ENCODE measurements at places on chromosomes 1 and 21.

- no peak for DNase-seq
These were observed 183.5 kb downstream of the HMCN1 start for GRCh38 chr1:185917646-185918045.

- no peak for DNase-seq
These were observed 49.1 kb upstream of the RIPK4 start for GRCh38 chr21:41815652-41816582.

DNA sequence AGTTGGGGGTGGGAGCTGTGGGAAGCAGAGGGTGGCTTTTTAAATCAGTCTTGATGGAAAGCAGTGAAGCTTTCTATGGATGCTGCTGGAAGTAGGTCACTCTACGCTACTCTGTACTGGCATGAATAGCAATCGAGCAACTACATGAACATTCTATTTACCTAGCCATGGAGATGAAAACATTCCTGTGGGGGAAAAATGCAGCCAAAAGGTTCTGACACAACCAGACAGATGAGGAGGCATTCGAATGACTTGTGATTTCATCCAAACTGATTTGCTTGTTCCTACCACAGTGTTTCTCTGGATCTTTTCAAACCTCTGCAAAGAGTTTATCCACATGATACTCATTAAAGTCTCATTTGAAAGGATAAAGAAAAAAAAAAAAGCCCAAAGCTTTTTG lies 95.0 kb downstream of the ASTN1 start:
- no peak for DNase-seq

GRCh38 chr1:219066631-219067349 lies 106.9 kb upstream of the LYPLAL1 start:
- DNase-seq, result peak; percentile 21

DNA sequence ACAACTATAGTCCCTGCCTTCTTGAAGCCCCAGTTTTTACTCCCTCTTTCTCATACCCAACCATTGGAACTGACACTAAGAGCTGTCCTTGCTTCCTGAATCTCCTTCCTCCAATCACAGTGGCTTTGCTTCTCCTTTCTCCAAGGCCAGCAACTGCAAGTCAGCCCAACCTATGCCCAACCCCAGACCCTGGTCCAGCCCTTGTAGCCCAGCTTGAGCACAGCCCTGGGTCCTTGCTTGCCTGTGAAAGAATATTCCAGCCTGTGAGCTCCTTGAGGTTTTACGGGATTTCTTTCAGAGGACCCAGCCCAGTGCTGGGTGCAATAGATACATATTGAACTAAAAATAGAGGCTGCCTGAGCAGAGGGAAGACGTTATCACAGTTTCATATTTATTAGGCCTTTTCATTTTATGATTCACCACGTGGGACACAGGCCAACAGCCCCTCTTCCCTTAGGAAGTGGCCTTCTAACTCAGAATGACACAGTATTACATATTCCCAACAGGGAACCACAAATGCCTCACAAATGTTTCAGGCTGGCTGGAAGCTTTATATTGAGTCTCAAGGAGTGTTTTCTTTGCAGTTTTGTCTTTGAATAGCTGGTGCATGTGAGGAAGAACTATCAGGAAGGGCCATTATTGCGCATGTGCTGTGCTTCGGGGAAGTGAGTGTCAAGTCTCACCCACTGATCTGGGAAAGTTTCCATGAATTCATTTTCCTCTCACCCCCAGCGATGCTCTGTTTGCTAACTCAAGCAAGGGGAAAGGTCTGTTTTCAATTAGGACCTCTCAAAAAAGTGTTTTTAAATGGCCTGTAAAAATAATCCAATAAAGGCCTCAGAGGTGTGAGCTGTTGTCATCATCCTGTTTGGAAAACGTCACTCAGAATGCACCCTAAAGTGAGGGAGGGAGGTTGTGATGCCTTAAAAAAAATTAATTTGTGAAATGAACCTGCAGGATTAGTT lies 92.3 kb upstream of the NFIA start:
- DNase-seq, result peak; percentile 27

- DNase-seq, result no peak
These were observed 9.2 kb downstream of the THBS3 start for GRCh38 chr1:155198547-155198906.

DNA sequence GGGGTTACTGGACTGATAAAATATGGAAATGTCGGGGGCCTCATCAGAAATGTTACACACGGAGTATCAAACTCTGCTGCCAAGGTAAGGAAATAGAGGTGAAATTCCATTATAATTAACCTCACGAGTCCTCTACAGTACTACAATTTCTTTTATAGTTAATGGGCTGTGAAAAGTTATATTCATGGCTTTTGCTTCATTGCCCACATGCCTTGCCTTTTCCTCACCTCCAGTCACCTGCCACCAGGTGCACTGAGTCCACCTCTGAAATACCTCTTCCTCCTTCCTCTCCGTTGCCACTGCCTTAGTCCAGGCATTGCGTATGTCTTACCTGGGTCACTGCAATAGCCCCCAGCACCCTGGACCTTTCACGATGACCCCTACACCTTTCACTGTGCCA lies 186.9 kb downstream of the VPS13D start:
- DNase-seq, result no peak

DNA sequence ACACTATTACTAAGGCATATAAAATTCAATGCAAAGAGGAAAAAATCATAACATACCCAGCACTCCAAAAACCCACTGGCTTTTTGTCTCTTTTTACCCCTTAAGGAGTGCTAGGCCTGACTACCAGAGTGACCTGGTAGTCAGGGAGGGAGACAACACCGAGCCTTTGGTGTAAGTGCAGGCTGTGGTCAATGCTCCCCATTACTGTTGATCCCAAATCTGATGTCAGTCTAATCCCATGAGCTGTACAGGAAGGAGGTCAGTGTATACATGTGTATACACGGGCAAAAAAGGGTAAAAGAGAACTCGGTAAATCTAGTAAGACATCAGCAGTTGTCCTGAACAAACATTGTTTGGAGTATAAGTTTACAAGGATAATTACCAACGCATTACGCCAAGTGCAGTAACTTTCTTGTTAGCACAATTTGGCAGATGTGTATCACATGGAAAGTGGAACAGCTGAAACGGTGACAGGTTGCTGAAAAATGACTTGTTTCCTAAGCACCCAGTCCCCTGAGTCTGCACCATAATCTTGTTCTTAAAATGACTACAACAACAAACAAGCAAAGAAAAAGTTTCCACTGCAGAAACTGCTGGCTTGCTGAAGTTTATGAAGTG lies 217.9 kb downstream of the KCNH1 start:
- no peak for DNase-seq

GRCh38 chr1:233912909-233913308 lies 8.4 kb downstream of the SLC35F3 start:
- DNase-seq, result no peak

DNA sequence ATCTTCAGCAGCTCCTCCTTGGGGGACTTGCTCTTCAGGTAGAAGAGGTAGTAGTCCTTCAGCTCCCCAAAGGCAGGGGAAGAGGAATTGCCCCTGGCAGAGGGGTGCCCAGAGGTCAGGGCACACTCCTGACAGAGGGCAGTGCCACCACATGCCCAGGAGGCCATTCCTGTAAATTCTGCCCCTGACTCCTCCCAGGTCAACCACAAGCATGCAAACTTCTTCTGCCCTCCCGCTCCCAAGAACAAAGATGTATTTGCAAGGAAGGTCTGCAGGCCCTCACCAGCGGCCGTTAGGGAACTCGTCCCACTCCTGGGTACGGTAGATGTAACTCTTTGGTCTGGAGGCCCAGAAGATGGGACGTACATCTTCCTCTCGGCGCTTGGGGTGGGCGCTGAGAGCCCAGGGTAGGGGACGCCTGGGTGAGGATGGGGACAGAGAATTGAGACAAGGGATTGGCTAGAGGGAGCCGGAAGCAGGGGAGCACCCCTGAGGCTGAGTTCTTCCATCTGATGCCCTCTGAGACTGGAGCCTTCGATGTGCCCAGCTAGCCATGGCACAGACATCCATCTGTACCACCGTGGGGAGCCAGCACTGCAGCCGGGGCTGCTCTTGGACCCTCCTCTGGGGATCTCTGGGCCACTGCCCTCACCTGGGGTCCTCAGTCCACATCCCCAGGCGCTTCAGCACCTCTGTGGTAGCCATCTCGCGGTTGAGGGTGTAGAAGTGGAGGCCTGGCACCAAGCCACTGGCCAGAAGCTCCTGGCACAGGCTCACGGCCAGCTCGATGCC lies 11.1 kb downstream of the MTHFR start:
- DNase-seq, result no peak

GRCh38 chr1:179828554-179829110 lies 49.0 kb downstream of the TOR1AIP2 start:
- no peak for DNase-seq

- DNase-seq, result no peak
These were observed 28.1 kb upstream of the COL6A2 start for GRCh38 chr21:46069719-46070279.

GRCh38 chr1:113917400-113918082 lies 11.6 kb upstream of the HIPK1 start:
- no peak for DNase-seq

- no peak for DNase-seq
These were observed 112.9 kb downstream of the ST6GALNAC3 start for GRCh38 chr1:76187436-76187835.

DNA sequence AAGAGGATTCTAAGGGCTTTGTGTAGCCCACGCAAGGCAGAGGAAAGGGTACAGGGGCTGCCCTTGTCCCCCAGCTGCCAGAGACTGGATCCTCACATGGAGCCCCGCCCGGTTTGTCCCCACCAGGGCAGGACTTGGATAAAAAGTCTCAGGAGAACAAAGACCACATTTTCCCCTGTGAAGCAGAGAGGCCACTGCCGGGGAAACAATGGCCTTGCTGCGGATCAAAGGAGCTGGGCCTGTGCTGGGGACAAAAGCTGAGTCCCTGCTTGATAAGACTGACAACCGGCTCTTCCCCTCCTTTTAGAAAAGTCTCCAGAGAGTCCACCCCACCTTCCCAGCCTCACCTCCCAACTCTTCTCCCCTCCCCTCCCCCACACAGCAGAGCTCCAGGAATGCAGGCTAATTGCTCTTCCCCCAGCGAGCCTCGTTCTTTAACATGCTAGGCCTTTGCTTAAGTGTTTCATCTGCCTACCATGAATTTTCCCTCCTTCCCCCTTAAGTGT lies 142.4 kb downstream of the PLPP3 start:
- no peak for DNase-seq

DNA sequence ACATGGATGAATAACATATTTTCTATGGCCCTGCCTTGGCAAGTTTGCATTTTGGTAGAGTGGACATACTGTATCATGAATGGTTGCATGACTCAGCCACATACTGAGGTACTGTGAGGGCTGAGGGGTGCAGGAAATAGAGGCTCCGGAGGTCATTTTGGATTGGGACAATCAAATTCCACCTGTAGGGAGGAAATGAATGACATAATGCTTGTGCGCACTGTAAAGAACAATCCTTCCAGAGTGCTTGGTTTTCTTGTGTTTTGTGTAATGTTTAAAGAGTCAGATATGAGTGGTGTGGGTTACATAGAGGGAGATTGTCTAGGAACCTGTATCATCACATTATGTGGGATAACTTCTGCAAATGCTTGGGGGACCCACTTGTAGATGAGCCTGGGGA lies 329.9 kb upstream of the PROX1 start:
- no peak for DNase-seq

DNA sequence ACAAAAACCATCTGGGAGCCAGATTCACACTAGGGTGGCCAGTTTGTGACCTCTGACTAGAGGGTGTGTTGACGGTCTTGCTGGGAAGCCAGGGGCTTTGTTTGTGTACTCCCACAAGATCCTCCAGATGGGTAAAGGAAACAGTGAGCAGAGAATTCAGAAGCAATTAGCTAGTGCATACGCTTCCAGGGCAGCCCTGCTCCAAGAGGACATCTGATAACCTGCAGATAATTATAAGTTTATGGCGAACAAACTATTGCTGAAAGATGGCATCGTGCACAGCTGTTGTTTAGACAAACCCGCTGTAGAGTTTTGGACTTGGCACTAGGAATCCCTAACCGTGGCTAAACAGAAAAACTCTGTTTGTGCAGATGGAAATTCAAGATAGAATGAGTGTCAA lies 326.4 kb downstream of the TGFB2 start:
- no peak for DNase-seq

- DNase-seq, result no peak
These were observed 298.3 kb downstream of the PDE4B start for GRCh38 chr1:66090859-66091457.

- DNase-seq, result no peak
These were observed 50.5 kb downstream of the SIK1 start for GRCh38 chr21:43376478-43376882.

GRCh38 chr1:59814901-59815825 lies at the start of gene HOOK1:
TSS of gene HOOK1 (plus strand) at chr1:59814949. CDS start at chr1:59815118, 169 bp downstream.
- peak; percentile 11 for DNase-seq

DNA sequence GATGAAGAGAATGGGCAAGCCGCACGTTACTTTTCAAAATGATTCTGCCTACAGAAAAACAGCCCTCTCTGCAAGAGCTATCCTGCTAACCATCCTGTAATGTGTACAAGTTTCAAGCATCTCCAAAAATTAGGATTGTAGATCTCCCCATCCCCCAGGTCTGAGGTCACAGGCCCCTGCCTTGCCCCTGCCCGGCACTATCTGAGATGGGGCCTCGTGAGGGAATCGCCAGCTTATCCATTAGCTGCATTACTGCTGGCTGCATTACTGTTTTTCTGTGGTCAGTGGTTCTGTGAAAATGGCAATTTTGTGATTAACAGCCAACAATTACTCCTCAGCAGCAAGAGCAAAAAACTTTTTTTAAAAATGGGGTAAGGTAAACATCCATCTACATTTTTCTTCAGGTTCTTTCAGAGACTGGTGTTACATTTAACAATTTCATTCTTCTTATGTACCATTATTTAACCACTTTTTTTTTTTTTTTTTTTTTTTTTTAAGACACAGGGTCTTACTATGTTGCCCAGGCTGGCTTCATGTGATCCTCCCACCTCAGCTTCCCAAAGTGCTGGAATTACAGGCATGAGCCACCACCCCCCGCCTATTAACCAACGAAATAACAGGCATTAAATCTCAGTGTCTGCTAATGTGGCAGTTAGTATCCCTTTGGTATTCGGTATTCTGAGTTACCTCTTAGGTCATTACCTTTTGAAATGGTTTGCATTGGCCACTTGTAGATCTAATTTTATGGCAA lies 83.8 kb downstream of the MRPL37 start:
- no peak for DNase-seq

DNA sequence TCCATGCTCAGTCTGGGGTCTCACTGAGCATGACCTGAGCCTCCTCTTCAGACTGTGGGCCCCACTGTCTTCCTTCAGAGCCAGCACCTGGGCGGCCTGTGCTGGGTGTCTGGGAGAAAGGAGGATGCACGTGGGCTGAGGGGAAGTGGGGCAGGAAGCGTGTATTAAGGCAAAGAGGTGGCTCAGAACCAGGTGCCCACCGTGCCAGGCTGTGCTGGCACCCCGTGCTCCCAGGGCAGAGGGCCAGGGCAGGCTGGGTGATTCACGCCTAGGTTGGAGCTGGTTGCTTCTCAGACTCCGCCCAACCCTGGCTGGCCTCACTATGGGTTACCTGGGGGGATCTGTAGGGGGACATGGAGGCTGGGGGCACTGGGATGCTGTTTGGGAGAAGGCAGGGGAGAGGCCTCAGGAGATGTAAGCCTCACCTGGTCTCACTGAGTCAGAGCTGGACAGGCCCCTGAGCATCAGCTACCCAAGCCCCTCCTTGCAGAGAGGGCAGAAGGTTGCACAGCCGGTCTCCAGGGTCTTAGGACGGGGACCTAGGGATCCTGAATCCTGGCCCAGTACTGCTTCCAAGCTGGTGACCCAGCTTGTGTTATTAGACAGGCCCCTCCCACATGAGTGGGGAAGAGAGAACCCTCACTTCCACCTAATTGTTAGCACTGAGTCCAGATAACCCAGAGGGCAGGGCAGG lies 18.6 kb upstream of the PADI1 start:
- DNase-seq, result no peak
